DMS153 (cell line): ENCODE measurements at places on chromosomes 1 and 21.

DNA sequence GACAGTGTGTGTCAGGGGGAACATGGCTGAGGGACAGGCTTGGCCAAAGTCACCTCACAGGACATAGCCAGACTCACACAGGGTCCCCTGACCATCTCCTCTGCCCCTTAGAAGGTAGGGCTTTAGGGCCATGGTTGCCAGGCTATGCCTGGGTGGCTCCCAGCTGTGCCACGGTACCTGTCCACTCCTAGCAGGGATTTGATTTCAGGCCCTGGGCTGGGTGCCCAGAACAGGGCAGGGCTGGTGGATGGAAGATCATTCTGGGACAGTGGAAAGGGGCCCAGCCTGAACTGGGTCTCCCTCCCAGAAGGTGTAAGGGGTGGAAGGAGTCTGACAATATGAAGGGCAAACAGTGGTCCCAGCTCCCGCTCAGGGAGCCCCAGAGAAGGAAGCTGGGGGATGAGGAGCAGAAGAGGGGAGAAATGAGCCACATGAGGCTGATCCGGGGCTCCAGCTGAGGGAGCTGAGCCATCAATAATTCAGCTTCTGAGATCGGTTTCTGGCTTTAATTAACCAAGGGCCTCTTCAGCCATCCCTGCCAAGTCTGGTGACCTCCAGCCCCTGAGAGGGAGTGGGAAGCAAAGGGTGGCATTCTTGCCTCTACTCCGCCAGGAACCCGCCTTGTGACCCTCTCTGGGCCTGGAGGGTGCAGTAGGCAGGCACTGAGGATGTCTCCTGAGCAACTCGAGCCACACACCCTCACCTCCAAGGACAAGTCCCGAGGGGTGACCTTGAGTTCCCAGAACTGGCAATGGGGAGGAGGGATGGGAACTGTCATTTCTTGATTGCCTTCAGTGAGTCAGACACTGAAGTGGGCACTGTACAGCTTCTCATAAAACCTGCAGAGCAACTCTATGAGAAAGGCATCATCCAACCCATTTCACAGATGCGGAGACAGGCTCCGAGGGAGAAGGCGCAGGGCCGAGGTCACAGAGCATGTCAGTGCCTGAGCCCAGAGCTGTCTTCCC lies 2.1 kb downstream of the CD164L2 start:
- DNase-seq = no peak

- no peak for DNase-seq
Measured at GRCh38 chr1:48831120-48831978, 54.7 kb upstream of the BEND5 start.

DNA sequence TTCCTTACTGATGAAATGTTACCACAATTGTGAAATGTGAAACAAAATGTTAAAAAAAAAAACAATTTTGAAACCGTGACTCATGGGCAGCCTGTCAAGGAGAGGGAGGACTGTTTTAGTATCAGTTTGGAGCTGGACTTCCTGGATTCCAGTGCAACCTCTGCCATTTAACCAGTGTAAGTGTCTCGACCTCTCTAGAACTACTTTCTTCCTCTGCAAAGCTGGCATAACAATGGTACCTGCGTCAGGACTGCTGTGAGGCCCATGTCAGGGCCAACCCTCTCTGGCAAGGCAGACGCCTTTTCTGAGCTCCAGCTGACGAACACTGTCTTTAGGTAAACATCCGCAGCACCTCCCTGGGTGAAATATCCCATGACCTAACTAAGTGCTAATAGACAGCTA lies 20.9 kb downstream of the URB1 start:
- DNase-seq = peak; percentile 88

- peak; percentile 56 for DNase-seq
Measured at GRCh38 chr1:230301822-230302221, 124.3 kb downstream of the PGBD5 start.

DNA sequence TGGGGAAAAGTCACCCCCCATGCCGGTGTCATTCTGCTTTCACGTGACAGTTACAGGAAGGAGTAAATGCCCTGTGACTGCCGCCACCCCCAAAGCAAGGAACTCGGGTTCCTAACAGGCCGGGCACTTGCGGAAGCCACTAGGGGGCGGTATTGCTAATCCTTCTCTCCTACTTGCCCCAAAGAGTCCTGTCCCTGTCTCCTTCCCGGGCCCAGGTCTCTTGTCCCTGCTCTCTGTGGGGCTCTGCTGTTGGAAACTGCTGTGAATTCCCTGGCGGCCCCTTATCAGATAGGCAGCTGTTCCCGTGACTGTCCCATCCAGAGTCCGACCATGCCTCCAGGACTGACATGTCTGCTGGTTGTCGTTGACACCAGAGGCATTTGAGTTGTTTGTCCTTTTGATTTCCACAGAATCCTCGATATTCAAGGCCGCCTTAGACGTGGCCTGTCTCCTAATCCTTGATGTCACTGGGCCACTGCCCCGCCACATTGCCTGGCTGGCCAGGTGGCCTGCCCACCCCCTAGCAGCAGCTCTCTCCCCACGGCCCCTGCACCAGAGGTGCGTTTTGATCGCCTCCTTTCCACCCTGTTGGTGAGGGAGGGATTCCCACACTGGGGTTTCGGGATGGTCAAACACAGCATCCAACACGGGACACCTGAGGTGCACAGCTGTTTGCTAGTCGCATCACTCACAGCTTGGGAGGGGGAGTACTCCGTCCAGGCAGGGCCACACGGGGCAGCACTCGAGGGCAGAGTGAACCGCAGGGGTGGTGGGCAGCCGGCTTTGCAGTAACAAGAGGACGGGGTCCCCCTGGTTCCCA lies 37.3 kb downstream of the CHAF1B start:
- DNase-seq = no peak

DNA sequence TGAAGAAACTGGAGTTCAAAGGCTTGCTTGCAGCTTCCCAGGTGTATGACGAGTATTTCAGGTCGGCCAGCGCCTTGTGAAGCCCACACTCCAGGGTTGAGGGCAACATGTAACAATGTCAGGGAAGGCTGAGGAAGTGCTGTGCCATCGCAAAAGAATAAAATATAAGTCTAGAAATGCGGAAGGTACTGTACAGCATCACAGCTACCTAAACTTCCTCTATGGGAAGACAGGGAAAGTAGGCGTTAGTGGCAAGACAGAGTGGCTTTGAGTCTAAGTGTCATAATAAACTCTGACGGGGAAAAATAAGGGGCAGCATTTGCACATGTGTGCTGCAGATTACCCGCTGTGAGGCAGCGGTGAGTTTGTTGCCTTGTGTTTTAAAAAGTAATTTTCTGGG lies 28.9 kb downstream of the DOP1B start:
- DNase-seq = no peak

DNA sequence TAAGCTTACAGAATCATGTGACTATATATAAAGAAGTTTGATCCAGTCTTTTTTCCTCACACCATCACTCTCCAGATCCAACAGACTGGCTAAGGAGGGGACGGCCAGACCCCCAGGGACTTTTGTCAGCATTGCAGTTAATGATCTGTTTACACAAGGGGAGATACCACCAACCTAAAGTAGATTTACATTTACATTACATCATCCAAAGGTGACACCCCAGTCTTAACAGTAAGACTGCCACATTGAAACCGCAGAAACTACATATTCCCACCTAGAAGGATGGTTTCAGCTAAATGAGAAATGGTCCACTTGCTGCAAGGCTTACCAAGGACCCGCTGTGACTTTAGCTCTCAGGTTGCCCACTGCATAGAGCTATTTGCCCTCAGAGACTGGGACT lies 3.4 kb downstream of the RCAN1 start:
- DNase-seq = no peak

- DNase-seq = no peak
Measured at GRCh38 chr1:232378266-232379062, 251.5 kb downstream of the SIPA1L2 start.

DNA sequence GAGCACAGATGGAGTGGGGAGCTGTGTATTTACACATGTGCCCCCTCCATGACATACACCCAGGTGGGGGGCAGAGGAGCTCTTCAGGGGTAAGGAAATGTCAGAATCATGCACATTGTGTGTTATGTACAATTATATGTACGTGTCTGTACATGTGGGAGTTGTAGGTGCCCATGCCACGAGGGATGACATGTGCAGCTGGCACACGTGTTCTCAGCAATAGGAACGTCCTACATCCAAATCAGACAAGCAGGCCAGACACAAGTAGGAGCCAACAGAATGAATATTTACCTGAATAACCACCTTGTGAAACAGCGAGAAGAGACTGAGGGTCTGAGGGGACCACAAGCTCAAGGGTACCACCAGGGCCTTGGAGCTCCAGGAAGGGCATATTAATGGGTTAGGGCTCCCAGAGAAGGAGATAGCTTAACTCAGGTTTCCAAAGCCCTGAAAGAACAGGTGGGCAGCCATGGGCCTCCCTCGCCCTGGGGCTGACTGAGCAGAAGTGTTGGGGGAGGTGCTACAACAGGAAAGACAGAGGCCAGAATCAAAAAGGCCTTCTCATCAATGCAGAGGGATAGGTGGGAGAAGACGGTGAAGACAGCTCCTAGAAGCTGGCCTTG lies 3.2 kb downstream of the COL16A1 start:
- DNase-seq = no peak

DNA sequence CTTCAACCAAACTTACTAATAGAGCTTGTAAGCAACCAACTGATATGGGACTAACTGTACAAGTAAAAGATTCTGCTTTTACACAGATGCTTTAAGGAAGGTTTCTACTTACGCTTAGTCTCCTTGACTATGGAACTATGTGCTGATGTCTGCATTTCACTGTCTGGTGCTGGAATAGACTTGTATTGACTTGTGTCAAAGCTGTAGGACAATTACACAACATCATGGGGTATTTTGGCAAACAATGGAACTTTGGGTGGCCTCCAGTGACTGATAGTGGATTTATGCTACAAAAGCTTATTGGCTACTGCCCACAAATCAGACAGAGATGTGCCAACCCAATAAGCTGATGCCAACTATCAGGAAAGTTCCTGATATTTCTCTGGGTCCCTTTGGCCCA lies 10.6 kb downstream of the CBR1 start:
- DNase-seq = no peak

- DNase-seq = no peak
Measured at GRCh38 chr1:186605762-186606350, 74.4 kb downstream of the PTGS2 start.

GRCh38 chr1:54850737-54851136 lies 36.3 kb downstream of the DHCR24 start:
- no peak for DNase-seq

DNA sequence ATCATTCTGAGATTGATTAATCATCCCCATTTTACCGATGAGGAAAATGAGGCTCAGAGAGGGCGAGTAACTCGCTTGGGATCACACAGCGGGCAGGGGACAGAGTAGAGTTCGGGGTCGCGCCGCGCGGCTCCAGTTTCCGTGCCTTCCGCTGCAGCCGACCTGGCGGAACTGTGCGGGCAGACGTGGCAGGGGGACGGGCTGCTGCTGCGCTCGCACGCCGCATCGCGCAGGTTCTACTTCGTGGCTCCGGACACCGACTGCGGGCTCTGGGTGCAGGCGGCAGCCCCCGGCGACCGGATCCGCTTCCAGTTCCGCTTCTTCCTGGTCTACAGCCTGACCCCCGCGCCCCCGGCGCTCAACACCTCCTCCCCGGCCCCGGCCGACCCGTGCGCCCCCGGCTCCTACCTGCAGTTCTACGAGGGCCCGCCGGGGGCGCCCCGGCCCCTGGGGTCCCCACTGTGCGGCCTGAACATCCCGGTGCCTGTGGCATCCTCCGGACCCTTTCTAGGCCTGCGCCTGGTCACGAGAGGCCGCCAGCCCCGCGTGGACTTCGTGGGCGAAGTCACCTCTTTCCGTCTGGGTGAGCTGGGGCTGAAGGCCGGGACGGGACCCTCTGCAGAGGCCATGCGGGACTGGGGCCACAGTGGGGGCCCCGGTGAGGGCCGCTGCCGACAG lies 2.3 kb downstream of the LDLRAD2 start:
- no peak for DNase-seq

DNA sequence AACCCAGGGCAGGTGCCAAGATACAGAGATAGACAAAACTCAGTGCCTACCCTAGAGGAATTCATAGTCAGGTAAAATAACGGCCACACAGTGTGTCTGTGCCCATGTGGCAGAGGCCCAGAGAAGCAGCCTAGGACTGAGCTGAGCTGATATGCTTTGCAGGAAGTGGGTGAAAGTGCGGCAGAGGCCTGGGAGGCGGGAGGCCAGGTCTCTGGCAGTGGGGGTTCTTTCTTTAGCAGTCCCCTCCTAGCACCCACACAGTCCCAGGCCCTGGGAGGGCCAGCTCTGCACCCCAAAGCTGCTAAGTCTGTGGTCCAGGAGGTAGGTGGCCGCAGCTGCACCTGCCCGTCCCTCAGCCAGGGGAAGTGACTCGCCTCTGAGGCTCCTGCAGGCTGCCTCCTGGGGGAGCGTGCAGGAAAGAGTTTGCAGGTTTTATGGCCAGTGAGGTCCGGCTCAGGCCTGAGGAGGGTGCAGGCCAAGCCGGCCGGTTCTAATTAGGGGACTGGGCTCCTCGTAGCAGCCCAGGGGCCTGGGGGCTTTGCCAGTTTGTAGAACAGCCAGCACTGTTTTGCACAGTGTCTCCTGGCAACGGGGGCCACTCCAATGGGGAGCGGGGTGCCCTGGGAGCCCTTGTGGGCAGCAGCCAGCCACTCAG lies 107.9 kb downstream of the SPSB1 start:
- no peak for DNase-seq

DNA sequence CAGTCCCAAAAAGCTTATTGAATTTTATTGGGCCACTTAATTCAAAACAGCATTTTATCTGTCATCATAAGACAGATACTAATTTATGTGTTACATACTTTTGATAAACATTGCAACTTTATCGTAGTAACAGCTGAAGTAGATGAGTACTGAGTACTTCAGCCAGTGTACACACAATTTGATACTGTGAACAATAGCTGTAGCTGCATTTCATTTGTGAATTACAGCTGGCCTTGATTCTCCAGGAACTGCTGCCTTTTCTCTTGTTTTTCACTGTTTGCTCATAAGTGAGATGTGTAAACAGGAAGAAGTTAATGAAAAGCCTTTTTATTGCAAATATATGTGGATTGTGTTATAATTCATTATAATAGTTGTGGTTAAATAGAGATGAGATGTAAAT lies 10.2 kb downstream of the UAP1 start:
- DNase-seq = peak; percentile 94

DNA sequence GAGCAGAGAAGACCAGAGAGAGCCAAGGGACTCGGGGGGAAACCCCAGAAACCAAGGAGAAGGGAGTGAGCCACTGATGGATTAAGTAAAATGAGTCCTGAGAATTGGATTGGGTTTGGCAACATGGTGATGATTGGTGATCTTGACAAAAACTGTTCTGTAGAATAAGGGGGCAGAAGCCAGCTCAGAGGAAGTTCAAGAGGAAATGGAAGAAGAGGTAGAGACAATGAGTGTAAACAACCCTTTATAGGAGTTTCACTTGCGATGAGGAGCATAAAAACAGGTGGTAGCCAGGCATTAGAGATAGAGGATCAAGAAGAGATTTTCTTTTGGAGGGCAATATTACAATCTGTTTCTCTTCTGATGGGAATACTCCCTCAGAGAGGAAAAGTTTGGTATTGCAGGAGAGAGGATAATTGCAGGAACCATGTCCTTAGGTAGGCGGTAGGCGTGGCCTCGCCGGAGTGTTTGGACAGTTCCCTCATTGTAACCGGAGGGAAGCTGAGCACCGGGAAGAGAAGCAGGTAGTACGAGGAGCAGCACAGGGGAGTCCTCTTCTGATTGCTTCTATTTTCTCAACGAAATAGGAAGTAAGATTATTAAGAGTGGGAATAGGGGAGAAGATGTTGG lies 68.4 kb upstream of the TENT5C start:
- peak; percentile 80 for DNase-seq

- no peak for DNase-seq
Measured at GRCh38 chr1:43981135-43981491, 2.1 kb downstream of the B4GALT2 start.

- no peak for DNase-seq
Measured at GRCh38 chr1:225883616-225884265, 1.6 kb upstream of the TMEM63A start.

GRCh38 chr1:83055391-83056170 lies 943.4 kb downstream of the TTLL7 start:
- DNase-seq = no peak

- peak; percentile 29 for DNase-seq
Measured at GRCh38 chr1:54965624-54966340, 14.6 kb upstream of the TMEM61 start.
